ENCODE measurements at places on chromosomes 16 and 17.

DNA sequence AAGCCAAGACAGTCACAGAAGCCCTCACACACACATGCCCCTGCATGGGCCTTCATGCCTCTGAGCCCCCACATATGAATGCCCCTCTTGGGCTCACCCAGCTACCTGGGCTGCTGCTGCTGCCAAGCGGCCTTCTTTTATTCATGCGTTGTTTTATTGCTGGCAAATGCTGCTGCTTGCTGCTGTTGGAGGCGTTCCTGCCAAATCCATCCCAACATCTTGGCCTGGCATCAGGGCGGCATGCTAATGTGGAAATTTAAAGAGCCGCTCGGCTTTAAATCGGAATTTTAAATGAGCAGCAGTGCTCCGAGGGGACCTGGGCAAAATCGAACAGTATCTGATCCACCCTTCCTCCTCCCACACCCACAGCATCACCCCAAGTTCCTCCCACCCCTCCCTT is 39.0 kb downstream of the NEUROD2 start:
- DNase-seq, result no peak

GRCh38 chr17:83069931-83070742 is 9.3 kb upstream of the METRNL start:
- no peak for DNase-seq

DNA sequence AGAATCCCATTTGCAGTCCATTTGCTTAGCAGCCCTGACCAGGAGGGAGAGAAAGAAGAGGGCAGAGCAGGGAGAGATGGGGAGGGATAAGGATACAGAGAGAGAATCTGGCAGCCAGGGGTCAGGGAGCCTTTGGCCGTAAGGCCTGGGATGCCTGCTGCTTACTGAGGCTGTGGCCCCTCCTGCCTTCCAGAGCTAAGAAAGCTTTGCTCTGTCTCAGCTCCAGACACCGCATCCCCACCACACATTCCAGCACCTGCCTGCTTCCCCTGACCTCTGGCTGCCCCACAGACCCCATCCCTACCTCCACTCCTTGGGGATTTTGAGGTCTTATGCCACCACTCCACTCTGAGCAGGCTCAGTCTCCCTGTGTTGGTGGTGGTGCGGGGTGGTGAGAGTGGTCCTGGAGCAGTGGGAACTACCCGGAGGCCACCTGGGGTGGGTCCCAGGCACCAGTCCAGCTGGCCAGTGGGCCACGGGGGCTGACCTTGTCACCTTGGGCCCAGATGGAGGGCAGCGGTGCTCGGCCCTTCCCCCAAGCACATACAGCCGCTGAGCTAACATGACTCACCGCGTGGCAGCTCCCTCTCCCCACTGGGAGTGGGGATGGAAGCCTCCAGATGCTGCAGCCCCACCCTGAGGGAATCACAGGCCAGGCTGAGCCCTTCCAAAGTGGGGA is 58.3 kb downstream of the RAI1 start:
- peak; percentile 70 for DNase-seq

DNA sequence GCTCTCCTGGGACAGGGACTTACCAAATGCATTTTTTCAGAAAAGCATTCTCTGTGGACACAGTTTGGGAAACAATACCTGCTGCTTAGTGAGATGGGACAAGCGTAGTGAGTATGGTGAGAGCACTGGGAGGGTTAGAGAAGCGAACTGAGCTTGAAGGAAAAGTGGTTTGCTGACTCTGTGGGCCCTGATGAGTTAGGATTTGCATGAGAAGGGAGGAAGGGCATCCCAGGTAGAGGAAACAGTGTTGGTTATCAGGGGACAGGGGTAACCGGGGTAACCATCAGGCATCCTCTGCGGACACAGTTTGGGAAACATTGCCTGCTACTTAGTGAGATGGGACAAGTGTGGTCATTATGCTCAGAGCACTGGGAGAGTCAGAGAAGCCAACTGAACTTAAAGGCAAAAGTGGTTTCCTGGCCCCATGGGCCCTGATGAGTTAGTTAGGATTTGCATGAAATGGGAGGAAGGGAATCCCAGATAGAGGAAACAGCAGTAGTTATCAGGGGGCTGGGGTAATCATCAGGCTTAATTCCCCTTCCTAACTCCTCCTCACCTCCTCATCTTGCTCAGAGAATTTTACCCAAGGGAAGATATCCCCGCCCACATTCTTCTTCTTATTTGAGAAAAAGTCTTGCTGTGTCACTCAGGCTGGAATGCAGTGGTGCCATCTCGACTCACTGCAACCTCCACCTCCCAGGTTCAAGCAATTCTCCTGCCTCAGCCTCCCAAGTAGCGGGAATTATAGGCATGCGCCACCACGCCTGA is 319.3 kb downstream of the RBFOX1 start:
- DNase-seq, result no peak

- peak; percentile 73 for DNase-seq
Observed at GRCh38 chr17:72603420-72604242, 482.8 kb downstream of the SOX9 start.

GRCh38 chr17:3906881-3907280 is 9.4 kb downstream of the P2RX1 start:
- DNase-seq, result no peak

GRCh38 chr16:17301593-17302135 is 169.1 kb downstream of the XYLT1 start:
- DNase-seq, result no peak

DNA sequence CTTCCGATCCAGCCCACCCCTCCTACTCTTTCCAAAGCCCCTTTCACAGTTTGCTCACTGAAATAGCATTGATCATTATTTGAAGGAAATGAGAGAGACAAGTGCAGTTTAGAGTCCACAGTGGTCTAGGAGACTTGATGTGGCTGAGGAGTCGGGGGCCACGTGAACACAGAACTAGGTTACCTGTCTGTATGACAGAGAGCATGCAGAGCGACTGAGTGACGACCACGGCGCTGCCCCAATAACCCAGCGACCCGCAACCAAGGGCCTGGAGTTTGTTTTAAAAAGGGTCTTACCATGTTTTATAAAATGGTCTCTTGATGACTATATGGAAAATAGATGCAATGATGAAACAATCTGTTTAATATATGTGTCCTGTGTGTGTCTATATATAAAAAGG is 39.5 kb downstream of the NDEL1 start:
- DNase-seq, result no peak

DNA sequence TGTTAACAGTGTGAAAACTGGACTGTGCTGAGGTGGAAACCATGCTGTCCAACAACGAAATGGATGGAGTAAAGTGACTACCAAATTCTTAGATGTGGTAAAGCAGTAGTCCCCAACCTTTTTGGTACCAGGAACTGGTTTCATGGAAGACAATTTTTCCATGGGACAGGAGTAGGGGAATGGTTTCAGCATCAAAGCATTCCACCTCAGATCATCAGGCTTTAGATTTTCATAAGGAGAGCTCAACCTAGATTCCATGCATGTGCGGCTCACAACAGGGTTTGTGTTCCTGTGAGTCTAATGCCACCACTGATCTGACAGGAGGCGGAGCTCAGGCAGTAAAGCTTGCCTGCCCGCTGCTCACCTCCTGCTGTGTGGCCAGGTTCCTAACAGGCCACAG is 11.5 kb downstream of the SLX4 start:
- DNase-seq, result no peak

- DNase-seq, result no peak
Observed at GRCh38 chr17:28473542-28473941, at the start of gene SLC13A2. Gene SLC13A2 (plus strand): TSS chr17:28473644. CDS start chr17:28473713, 69 bp downstream.

DNA sequence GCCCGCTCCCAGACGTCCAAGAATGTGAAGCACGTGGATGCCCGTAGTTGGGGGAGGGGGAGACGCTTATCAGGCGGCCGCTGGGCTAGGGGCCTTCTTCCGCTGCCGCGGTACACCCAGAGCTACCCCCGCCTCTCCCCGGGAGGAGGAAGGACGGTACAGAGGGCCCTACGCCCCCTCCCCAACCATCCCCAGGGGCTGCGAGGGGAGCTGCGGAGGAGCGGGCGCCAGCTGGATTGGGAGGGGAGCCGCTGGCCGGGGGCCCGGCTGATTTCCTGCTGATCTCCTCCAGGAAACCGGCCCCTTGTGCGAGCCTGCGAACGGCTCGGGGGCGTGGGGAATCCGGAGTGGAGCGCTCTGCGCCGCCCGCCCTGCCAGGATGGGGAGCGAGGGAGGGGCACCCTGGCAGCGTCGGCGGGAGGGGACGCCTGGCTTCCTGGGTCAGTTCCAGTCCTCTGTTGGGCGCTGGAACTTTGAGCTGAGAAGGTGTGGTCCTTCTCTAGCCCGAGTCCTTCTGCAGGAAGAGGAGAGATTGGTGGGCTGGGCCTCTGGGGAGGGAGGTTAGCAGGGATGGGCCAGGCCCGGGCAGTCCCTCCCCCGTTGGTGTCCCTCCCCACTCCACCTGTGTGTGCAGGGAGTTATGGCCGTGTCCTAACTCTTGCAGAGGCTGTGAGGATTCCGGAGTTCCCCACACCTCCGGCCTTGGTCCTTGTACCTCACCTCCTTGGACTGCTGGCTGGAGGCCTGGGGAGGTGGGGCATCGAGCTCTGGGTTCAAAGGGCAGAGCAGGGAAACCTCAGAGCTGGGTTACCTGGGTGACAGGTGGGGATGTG is 19.2 kb downstream of the GJD3 start:
- DNase-seq, result peak; percentile 89

GRCh38 chr16:2500430-2500917 is 13.3 kb upstream of the ATP6V0C start:
- DNase-seq, result no peak

Data from fibroblast of upper back skin (primary cell).